ENCODE measurements at places on chromosomes 5 and 9.
A peak's percentile ranks its signal among the peaks of the same experiment; 100 is the strongest.

GRCh38 chr9:26326563-26326962 lies 566.0 kb downstream of the CAAP1 start:
- peak; percentile 75 for DNase-seq

DNA sequence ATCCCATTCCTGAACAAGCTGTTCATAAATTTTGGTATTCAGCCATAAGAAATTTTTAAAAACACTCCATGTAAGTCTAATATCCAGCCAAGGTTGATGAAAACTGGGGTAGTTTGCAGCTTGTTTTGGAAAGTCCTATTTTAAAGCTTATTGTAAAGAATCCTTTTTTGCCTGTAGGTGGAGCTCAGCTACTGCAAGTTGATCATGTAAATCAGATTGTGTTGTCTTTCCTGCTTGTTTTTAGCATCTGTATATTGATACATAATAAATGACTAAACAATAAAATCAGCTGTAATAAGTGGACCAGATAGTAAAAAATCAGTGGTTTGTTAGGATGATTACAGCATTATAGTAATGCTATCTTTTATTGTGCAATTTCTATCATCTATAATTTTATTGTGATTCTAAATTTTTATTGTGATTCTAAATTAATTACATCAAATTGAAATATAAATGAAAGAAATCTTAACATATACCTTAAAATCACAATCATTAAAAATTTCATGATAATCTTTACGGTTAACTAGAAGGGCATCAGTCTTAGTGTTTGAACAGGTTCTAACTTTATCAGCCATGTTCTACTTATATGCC lies 42.4 kb downstream of the CWC27 start:
- DNase-seq = peak; percentile 70

- peak; percentile 36 for DNase-seq
Measured at GRCh38 chr5:7754997-7755596, 95.8 kb downstream of the CFAP90 start.

DNA sequence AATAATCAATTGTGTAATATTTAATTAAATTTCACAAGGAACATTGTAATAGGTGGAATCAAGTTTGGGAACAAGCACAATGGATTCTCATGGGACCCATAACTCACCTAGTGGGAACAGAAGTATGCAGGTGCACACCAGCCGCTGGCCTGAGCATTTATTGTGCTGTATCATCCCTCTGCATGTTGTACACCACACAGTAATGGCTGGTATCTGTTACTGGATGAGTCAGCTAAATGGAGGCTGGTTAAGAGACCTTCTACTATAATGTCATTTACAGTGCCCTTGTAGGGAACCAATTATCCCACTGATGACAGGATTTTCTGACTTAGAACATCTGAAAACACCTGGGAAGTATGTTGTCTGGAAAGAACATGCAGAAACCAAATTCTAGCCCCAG lies 3.2 kb upstream of the MAP3K1 start:
- DNase-seq = peak; percentile 20

- peak; percentile 91 for DNase-seq
Measured at GRCh38 chr5:57824047-57824446, 341.4 kb upstream of the ACTBL2 start.

DNA sequence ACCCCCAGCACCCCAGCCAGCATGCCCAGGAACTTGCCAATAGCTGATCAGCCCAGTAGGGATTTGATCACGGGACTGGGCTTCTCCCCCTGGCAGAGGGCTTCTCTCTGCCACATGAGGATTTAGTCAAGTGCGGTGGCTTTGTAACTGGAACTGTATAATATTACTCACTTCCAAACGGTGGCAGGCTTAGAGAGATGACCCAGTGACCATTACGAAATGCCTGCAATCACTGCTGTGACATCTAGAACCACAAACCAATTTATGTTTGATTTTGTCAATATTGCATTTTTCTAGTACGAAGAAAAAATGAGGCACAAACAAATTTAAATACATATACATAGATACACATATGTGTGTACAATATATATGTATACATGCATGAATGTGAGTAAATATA lies 192.1 kb downstream of the ERCC6L2 start:
- DNase-seq = no peak

DNA sequence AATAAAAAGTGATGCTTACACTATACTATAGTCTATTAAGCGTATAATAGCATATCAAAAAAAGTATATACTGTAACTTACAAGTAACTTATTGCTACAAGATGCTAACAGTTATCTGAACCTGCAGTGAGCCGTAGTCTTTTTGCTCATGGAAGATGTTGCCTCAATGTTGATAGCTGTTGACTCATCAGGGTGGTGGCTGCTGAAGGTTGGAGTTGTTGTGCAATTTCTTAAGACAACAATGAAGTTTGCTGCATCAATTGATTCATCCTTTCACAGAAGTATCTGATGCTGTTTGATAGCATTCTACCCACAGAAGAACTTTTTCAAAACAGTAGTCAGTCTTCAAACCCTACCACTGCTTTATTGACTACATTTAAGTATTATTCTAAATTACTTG lies 7.8 kb upstream of the C9orf40 start:
- DNase-seq = peak; percentile 42

GRCh38 chr5:74634611-74635286 lies 5.8 kb downstream of the ENC1 start:
- DNase-seq = no peak

- DNase-seq = no peak
Measured at GRCh38 chr9:105541838-105542237, 16.1 kb upstream of the FKTN start.

DNA sequence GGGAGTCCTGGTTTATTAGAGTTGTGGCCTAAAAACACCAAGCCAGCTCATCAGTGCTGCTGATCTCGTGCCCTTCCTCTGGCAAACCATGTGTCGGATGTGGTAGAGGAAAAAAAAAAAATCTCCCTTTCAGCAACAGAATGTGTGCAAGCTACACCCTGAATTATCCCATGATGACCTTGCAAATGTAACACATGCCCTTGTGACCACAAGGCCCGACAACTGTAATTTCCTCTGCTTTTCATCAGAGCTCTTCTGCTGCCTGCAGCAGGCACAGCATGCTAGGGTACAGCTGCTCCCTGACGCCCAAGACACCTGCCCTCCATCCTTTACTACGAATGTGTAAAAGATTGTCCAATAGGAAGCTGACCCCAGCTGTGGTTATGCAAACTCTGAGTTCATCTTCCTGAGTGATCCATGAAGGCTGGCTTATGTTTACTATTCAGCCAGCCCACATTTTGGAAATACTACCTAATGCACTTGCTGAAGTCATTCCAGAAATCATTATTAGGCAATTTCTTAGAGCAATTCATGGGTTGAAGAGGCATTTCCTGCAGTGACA lies 14.6 kb upstream of the BNC2 start:
- no peak for DNase-seq

GRCh38 chr9:95570150-95570549 lies 53.4 kb upstream of the PTCH1 start:
- DNase-seq = peak; percentile 69

GRCh38 chr5:97834561-97834960 lies 651.5 kb upstream of the RIOK2 start:
- DNase-seq = no peak

- no peak for DNase-seq
Measured at GRCh38 chr9:83967073-83967472, 12.9 kb downstream of the HNRNPK start.

DNA sequence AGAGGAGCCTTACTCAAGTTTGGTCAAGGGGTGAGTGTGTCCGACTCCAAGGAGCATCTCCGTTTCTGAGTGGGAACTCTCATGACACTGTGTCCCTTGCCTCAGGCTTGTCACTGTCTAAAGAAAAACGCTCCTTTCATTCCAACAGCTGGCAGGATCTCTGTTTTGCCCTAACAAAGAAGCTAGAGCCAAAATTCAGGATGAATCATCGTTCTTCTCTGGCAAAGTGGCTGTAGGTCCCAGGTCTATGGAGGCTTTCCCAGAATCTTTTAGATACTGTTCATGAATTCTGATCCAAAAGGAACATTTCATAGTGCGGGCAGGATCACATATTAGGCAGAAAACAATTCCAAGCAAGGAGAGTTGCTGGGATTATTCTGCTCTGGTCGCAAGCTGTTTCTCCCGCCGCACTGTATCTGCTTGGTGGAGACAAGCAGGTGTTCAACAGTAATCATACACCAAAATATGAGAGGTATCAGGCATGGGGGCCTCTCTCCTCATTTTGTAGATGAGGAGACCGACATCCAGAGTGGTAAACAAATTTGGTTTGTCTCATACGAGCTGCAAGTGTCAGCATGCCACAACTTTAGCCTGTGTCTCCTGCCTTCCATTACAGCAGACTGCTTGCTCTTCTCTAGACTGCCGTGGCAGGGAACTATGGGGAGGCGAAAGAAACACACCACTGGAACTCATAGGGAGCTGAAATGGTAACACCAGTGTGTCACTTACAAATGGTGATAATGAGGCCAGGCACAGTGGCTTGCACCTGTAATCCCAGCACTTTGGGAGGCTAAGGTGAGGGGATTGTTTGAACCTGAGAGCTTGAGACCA lies 72.6 kb downstream of the ENTREP1 start:
- DNase-seq = no peak

GRCh38 chr9:29044959-29045358 lies 1471.7 kb upstream of the C9orf72 start:
- peak; percentile 18 for DNase-seq

- DNase-seq = peak; percentile 92
Measured at GRCh38 chr5:109455598-109456096, 45.9 kb upstream of the PJA2 start.

DNA sequence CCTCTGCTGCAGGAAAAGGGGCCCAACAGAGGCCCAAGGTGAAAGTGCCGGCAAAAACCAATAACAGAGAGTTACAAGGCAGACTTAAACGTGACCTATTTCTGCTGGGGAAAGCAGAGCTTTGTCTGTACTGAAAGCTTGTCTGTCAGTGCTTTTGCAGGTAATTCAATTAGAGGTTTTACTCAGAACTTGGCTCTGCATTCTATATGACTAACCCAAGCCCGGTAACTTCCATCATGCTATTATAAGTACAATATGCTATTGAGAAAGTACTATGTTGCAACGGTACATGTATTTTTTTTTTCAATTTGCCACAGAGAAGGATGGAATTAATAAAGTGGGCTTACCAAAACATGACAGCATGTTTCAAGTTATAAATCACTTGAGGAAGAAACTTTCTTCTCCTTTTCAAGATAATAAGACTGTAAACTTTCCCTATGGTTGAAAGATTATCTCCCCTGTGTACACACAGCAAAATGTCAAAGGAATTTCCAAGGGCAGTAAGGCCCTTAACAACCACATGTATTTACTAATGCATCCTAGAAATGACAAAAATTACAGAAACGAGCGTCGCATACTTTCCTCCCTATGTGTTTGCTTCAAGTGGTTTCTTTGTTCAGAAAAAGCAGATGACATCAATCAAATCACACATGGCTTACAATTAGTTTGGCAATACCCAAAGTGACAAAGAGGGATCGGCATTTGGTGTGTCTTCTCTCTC lies 282.4 kb downstream of the EFNA5 start:
- peak; percentile 93 for DNase-seq

- no peak for DNase-seq
Measured at GRCh38 chr5:39116344-39117170, 42.4 kb upstream of the RICTOR start.

DNA sequence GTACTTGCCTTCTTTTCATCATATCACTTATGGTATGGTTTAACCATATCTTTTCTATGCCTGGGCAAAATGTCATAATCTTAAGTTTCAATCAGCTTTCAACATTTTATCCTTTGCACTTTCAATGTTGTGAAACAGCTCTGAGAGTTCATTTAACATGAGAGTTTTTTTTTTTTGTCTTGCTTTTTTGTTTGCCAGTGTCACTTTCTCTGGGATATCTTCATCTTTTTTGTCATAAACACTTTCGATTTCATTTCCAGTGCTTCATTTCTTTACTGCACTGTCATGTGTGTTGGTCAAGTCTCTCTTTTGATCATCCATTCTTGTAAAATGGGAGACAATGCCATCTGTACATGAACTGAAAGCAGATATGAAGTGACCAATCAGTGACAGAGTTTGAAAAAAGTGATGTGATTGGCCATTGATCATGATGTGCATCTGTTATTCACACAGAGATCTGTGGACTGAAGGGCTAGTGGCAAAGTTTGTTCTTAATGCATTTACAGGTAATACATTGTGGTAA lies 7.5 kb upstream of the POU5F2 start:
- DNase-seq = no peak

GRCh38 chr5:87137283-87137682 lies 130.4 kb upstream of the RASA1 start:
- DNase-seq = no peak

GRCh38 chr5:84393969-84394368 lies 9.3 kb upstream of the EDIL3 start:
- peak; percentile 89 for DNase-seq

DNA sequence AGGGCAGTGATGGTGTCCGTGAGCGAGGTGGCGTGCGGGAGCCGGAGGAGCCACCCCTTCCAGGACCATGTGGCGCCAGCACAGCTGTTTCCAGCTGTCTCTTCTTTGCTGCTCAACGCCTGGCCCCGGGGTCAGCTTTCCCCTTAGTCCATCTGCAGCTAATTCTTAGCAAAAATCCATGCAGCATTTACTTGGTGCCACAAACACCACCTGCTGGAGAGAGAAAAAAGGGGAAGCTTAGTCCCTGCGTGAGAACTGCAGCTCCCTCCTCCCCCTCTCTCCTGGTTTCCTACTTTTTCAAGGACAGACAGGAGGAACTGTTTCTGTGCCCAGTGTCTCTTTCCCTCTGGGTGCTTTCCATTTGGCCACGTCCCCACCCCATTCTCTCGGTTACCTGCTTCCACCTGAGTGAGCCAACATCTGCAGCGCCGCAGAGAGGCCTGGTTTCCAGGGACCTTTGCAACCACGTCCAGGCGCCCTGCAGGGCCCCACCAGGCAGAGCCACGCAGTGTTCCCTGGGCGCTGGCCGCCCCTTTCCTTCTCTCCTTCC lies 3.4 kb downstream of the SLC6A19 start:
- no peak for DNase-seq

DNA sequence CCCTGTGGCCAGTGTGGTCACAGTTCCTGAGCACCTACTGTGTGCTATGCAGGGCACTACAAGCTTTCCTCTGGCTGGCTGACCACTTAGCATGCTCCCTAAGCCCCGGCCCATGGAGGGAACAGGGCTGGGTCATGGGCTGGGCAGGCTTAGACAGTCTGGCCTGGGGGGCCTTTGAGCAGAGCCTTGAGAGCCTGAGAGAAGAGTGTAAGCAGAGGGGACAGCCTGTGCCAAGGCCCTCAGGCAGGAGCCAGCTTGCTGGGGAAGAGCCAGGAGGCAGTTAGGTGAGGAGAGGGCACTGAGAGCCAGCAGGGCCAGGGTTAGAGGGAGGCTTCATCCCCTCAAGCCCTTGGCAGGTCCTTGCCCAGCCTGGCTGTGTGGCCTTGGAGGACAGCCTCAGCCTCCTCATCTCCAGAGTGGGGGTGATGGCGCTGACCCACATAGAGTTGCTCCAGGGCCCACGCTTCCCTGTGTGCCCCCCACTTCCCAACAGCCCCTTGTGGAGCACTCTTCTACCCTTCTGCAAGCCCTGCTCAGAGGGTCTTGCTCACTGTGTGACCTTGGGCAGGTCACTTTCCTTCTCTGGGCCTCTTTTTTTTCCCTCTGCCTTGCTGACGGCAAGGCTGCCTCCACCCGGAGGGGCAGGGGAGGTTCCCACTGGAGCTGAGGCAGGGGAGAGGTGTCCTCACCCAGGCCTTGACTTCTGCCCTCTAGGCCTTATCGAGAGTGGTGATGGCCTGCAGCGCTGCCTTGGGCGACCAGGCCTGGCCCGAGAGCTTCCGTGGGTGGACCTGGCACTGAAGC lies 107.1 kb downstream of the PHF2 start:
- DNase-seq = no peak

GRCh38 chr5:140104100-140104499 lies 9.8 kb upstream of the PURA start:
- no peak for DNase-seq

Data from fibroblast of skin of back (primary cell).